T-helper 9 cell (primary cell): ENCODE measurements at places on chromosomes 2 and 18.

DNA sequence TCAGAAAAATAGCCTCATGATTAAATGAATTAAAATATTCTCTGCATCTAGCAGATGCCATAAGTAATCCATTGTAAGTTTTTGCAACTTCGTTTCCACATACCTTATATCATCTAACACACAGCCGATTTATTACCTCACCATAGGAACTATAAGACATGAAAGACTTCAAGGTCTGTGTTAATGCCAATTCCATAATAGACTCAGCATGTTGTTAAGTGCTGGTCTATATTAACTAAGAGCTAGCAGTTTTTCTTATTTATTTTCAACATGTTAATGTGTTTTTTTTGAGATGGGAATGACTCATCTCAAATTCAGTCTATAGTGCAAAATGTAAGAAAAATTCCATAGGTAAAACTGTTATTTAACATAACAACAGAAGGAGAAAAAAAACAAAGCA is 243.9 kb upstream of the GULP1 start:
- DNase-seq = no peak

DNA sequence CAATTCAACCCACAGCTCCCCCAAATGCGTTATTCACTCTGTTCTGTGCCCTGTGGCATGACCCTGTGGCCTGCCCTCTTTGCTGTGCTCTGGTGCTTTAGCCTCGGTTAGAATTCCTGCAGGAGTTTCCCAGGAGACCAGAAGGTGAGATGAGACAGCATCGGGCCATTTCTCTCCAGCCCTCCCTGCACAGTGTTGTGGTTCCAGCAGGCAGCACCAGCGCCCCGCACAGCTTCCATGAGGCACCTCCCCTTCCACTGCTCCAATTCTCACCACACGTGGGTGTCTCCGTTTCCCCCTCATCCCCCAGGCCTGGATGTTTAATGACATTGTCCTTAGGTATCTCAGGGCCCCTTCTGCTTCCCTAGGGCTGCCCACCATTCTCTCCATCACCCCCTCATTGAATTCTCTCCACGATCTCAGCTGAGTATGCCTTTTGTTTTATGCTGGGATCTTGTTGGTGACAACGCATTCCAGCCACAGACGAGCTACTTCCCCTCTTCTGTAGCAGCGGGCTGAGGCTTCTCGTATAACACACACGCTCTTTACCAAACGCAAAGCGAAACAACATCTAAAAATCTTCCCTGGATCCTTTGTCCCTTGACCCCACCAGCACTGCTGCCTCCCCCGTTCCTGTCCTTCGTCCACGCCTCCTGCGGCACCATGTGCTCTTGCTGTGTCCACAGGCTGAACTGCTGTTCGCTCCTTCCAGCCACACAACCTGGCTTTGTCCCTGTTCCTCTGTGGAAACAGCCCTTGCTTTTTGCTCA is 35.1 kb downstream of the ACKR3 start:
- DNase-seq = no peak

- DNase-seq = no peak
These were observed 230.5 kb downstream of the TTC32 start for GRCh38 chr2:19671311-19671710.

GRCh38 chr18:35454803-35455202 is 43.0 kb downstream of the INO80C start:
- no peak for DNase-seq

GRCh38 chr2:3857576-3857975 is 154.2 kb downstream of the DCDC2C start:
- no peak for DNase-seq

- DNase-seq = no peak
These were observed 199.3 kb downstream of the ZNF407 start for GRCh38 chr18:74796841-74797576.

GRCh38 chr2:174729797-174730697 is 34.2 kb downstream of the CHRNA1 start:
- peak; percentile 23 for DNase-seq

DNA sequence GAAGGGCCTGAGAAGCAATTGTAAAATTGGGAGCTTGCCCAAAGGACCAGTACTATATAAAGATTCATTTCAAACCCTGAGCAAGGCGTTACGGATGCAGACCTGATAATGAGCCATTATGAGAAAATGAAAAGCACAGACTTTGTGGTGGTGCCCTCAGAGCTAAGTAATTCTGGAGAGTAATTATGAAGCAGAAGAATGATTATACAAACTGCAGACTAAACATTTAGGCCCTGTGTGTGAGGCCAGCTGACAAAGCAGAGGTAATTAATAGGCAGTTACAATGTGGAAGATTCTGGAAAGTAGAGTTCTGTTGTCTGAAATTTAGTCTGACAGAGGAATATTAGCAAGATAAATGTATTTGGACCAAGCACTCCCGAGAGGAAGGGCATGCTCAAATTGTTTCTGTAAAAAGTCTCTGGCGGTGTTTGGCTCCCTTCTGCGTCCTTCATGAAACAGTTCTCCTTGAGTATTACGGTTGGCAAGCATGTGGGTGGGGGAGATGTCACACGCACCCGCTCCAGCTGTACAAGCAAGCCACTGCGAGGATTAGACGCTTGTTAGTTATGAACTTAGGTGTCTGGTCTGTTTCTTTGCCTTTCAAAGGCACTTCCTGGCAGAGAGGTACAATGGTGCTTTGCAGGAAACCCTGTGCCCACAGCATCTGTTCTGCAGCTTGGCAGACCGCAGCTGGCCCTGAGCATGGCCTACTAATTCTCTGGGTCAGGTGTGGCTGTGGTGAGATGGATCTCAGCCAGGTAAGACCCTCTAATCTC is 45.5 kb downstream of the CDC42EP3 start:
- DNase-seq = peak; percentile 43

DNA sequence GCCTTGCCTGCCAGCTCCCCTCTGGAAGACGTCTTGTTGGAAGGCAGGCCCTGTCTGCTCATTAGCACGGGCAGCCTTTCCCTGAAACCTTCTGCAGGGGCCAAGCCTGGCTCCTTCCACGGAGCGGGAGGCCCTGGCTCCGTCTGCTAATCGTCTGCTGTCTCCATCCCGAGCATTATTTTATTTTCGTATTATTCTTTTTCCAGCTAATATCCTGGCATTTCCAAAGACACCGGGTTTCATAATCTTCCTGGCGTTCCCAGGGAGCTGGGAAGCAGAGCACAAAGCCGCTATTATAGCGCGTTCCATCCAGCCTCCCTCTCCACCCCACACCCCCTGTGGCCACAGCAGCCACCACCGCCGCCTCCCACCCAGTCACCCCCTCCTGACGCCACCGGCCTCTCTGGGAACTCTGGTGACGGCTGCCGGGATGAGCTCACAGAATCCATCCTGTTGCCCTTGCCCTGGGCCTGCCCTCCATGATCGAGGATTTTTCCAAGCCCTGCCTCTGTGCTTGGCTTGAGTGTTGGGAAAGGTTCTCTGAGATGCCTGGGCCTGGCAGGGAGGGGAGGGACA is 125.5 kb downstream of the DYSF start:
- DNase-seq = no peak

DNA sequence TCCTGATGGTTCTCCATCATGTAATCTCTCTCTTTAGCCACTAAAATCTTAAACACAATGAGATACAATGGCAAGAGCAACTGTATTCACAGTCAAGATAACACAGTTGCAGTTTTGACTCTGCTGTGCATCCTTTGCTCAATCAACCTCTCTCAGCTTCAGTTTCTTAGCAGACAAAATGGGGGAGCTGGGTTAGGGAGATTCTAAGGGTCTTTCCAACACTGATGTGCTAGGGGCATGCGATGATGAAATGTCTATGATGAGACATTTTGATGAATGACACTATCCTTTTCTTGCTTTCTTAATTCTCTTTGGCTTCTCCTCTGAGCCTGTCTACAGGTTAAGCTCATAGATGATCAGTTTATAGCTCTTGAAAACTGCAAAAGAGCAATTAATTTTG is 1.1 kb downstream of the SERPINB10 start:
- DNase-seq = no peak

DNA sequence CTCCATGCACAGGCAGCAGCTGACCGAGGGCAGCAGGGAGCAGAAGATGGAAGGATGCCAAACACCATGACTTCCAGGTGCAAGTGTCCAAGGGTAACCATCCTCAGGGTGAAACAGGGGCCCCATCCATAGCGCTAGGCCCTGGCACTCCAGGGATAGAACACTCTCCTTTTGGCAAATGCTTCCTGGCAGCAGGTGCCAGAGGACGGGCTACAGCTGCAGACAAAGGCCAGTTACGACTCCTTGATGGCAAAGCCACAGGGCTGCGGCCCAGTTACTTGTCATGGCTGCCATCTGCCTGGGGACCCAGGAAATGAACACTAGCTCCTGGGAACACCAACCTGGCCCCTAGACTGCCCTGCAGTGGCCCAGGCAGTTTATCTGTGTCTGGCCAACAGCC is 178.8 kb downstream of the TMEM163 start:
- DNase-seq = no peak

- DNase-seq = no peak
These were observed 413.6 kb upstream of the TCF4 start for GRCh38 chr18:56001576-56001975.

DNA sequence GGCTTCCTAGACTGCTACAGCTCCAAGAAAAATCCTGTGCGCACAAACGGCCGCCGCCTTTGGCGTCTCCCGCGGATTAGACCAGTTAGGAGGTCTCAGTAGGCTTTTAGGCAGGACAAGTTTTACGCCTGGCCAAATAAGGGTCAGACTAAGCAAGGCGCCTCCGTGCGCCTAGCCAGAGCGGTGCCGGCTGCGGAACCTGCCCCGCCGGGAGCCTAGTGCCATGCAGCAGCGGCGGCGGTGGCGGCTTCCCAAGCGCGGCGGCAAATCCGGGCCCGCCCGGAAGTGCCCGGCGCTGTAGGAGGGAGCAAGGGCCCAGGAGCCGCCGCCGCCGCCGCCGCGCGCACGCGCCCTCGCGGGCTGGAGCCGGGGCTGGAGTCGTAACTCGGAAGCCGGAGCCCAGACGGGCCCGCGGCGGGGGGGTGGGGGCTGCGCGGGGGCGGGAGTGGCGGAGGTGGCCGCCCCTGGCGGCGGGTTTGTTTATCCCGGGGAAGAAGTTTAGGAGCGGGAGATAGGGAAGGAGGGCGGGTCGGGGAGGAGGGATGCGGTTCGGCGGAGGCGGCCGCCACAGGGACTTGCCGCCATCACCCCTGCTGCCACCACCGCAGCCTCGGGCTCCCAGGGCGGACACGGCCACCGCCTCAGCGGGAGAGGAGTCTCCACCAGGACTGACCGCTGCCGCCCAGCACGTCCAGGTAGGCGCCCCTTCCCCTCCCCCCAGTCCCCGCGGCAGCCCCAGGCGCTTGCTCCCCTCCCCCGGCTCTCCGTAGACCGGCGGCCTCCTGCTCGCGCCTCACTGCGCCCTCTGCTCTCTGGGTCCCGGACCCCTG is at the start of gene SPOPL:
TSS of gene SPOPL (plus strand) at position 346 of the 830 bp plus-strand sequence. CDS start 48,447 bp downstream, outside the sequence.
- peak; percentile 77 for DNase-seq

DNA sequence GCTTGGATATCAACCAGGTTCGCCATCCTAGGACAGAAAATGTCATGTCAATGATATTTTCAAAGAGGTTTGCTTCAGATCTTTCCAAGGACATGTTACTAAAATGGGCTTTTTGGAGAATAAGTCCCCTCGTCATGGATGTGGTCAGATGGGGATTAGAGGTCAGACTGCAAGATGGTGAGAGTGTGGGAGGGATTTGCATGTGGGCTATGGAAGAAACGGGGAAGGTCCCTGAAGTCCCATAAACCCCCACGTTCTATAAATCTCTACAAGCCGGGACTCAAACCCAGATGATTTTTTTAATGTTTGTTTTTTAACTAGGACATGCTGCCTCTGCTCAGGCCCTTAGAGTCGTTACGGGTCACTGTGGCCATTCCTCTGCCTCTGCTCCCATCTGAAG is 37.7 kb upstream of the IGFBP5 start:
- DNase-seq = no peak
